RWPE2 (cell line): ENCODE measurements at places on chromosomes 4 and X.

GRCh38 chr4:74545448-74545847, 100.5 kb downstream of the AREG start:
- DNase-seq, result peak; percentile 42

GRCh38 chr4:185532293-185532692, 3.0 kb downstream of the PDLIM3 start:
- DNase-seq, result no peak

- no peak for DNase-seq
These were observed 959.6 kb upstream of the NDST4 start for GRCh38 chr4:116073051-116073450.

DNA sequence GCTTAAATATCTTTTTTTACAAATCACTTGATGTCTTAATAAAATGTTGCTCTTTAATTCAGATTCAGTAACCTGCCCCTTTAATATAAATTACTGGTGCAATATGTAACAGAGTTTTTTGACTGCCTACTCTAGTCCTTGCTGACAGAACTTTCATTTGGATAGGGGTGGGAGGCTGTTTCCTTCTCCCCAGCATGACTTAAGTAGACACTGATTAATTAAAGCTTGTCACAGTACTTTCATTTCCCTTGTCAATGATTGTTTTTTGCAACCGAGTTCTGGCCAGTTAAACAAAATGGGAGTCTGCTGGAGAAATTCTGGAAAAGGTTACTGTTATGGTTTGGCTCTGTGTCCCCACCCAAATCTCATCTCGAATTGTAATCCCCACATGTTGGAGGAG, 37.3 kb upstream of the BBS12 start:
- DNase-seq, result no peak

GRCh38 chr4:47451657-47452056, 11.8 kb downstream of the COMMD8 start:
- DNase-seq, result no peak

DNA sequence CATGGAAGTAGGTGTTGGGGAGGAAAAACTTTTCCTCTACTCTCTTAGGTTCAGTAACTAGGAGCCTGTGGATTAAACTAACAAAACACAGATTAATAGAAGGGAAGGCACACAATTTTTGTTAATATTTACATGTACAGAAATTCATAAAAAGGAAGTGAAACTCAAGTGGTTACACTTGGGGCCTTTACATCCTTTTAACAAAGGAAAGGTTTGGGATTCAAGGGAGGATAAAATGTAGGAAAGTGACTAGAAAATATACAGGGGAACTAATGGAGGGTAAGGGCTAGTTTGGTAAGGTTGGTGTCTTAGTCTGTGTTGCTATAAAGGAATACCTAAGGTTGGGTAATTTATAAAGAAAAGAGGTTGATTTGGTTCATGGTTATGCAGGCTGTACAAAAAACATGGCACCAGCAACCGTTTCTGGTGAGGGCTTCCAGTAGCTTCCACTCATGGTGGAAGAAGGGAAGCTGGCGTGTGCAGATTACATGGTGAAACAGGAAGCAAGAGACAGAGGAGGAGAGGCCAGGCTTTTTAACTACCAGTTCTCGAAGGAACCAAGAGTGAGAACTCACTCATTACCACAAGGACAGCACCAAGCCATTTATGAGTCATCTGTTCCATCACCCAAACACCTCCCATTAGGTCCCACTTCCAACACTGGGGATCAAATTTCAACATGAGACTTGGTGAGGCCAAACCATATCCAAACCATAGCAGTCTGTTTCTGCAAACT, 124.4 kb downstream of the CHRDL1 start:
- no peak for DNase-seq

GRCh38 chrX:109448282-109448938, 33.5 kb downstream of the GUCY2F start:
- DNase-seq, result no peak

- DNase-seq, result no peak
These were observed 102.2 kb downstream of the MAMLD1 start for GRCh38 chrX:150465326-150465725.

- DNase-seq, result no peak
These were observed 20.6 kb upstream of the PPP2R2C start for GRCh38 chr4:6492861-6493657.
